ENCODE measurements at places on chromosomes 4 and X. TPM values are rescaled to one million over a fixed set of nuclear protein-coding genes. Genes with fewer than 3 reads are reported as not detected.

- DNase-seq = peak; percentile 56
Observed at GRCh38 chr4:134628066-134628465, 426.5 kb upstream of the PABPC4L start.

DNA sequence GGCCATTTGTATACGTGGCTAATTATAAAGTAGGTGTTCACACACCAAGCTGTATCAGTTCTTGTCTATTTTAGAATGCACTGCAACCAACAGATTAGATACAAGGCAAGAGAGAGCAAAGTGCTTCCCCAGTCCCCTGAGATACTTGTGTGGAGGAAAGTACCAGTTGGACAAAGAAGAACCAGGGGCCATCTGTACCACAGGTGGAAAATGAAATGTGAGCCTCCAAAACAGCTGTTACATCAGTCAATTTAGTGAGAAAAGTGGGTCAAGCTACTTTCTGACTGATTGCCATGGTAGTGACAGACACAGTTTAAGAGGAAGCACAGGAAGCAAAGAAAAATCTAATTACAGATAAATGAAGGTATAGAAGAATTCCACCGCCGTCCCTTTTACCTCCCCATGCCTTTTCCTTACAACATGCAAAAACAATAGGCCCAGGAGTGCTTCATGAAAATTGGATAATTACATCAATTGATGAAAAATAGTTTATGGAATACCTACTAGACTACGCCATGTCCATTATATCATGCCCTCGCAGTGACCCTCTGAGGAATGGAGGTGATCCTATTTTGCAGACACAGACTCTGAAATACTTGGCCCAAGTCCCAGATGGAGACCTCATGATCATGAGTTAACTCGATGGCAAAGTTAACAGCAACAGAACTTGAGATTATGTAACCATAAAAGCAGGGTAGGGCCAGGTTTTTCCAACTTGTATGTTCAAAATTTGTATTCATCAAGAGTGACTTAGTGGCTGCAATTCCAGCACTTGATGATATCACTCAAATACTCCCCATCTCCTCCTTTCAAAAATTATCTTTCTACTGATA lies 15.8 kb downstream of the SMPX start:
- no peak for DNase-seq

GRCh38 chrX:15594371-15594770 lies 6.4 kb downstream of the ACE2 start:
- no peak for DNase-seq

GRCh38 chr4:110878413-110878812 lies 255.5 kb upstream of the PITX2 start:
- no peak for DNase-seq

DNA sequence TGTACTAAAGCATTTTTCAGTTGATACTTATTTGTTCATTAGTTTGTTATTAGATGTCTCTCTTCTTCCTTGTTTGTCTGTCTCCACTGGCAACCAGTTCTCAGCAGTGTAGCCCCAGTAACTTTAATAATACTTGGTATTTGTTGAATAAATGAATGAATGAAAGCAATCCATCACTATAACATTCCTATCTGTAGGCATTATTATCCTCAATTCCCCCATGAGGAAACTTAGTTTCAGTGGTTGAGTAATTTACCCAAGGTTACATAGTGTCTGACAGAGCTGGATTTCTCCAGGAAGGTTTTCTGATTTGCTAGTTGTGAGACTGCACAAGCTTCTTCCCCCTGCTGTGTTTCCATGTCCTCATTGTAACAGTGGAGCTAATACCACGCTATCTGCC lies 27.8 kb upstream of the MAOB start:
- no peak for DNase-seq

- no peak for DNase-seq
Observed at GRCh38 chrX:39196192-39197102, 395.2 kb downstream of the MID1IP1 start.

GRCh38 chr4:75030649-75031235 lies 97.8 kb downstream of the PARM1 start:
- no peak for DNase-seq

DNA sequence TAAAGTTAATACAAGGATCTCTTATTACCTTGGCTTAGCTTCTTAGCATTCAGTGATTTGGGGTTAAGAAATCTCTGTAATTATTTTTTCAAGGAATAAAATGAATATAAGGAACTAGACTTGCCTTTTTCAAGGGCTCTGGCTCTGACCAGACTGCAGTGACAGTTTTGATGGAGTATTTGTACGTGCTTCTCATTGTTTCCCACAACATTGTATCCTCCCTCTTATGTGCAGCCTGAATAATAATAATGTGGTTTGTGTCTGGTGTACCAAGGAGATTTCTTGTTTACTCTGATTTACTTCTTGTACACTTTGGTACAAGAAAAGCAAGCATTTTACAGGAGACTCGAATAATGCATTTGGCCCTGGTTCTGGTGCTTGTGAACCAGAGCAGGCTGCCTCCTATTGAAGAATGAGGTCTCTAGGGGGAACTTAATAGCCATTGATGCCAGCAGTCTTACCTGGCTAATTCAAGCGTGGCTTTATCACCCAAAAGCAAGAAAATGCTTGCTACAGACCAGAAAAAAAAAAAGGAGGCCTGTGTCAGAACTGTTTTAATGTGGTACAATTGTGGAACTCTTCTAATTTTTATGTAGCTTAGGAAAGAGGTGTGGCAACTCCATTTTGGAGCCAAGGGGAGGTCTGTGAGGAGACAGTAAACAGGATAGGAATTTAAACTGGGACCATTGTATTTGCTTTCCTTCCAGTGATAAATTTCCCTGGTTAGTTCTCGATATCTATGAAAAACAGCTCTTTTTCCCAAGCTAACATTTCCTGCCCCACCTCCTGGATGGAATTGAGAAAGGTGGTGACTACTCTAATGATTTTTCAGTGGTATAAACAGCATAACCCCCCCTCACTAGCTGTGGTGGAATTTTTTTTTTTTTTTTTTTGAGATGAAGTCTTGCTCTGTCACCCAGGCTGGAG lies 5.6 kb downstream of the OTC start:
- DNase-seq = no peak

DNA sequence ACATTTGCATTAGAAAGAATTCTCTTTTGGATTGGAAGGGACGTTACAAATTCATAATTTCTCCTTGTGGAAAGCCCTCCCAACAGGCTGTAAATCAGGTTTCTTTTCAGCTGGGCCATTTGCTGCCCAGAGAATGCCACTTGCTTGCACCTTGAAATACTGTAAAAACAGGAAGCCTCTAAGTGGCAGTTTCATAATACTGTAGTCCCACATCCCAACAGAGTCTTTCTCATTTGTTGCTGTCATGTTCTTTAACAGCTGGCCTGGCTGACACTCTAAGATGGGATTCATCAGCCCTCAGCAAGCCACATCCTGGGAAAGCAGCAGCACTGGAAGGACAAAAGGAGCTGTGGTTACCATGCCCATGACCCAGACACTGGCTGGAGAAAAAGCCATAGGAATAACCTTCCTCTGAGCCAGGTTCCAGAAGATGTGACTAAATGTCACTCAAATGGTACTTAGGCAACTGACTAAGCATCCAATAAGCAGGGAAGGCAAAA lies 221.9 kb upstream of the MBNL3 start:
- DNase-seq = no peak

DNA sequence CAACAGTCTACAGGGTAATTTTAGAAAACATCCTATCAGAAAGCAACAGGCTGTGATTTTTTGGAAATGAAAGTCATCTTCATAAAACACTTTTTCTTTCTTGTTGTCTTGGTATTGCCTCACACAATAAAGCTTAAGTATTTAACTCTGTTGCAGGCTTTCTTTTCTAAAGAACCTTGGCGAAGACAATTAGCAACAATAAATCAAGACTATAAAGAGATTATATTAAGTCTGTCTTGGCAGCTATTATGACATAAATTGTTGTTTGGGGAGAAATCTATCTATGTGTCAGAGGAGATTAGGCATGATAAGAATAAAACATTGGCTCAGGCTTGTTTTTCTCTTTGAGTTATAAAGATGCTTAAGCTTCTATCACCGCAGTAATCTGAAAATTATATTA lies 1774.8 kb downstream of the ARAP2 start:
- no peak for DNase-seq

GRCh38 chrX:150200820-150201287 lies 162.3 kb upstream of the MAMLD1 start:
- DNase-seq = peak; percentile 39

- no peak for DNase-seq
Observed at GRCh38 chrX:150362599-150363481, at the start of gene MAMLD1. MAMLD1 (plus strand) TSS chrX:150363317; CDS start chrX:150445517, 82,200 bp downstream.

- DNase-seq = no peak
Observed at GRCh38 chr4:155582041-155582440, 84.6 kb upstream of the GUCY1A1 start.

DNA sequence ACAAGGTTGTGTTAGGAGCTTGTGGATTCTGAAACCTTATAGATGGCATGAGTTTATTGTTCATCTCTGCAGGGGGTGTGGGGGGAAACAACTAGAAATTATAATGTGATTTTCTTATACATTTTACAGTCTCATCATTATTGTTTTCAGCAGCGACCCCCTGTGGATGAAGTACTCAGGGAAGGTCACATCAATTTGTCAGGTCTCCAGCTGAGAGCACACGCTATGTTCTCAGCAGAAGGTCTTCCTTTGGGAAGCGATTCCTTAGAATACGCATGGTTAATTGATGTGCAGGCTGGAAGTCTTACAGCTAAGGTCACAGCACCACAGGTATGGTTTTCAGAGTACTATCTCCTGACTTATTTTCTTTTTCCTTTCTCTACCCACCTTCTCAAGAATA lies 72.2 kb downstream of the BLTP1 start:
- DNase-seq = no peak

- DNase-seq = no peak
Observed at GRCh38 chr4:22645481-22646182, 47.1 kb upstream of the GBA3 start.

DNA sequence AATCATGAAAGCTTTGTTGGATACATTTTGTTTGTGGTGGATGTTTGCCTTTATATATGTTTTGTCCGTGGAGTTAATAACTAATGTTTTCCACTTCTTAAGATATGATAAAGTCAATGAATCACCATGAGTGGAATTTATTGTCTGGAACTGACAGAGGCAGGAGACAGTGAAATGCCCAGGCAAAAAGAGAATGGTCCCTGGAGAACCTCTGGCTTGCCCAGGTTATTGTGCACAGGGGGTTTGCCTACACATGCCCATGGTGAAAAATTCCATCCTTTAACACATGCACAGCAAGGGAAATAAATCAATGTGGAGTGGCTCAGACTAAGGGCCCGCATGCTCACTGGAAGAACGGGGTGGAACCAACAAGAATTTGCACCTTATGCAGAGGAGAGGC lies 964.3 kb upstream of the GRIA3 start:
- DNase-seq = no peak

SAGE1 gene
- not detected for polyA plus RNA-seq

IQSEC2 gene
- polyA plus RNA-seq = 17.2 TPM

CFAP99 gene
- polyA plus RNA-seq = 0.80 TPM

GSX2 gene
- polyA plus RNA-seq = not detected

PDK3 gene
- 12.5 TPM for polyA plus RNA-seq

NLRP2B gene
- 0.12 TPM for polyA plus RNA-seq

SOD3 gene
- 7.7 TPM for polyA plus RNA-seq

All from left kidney (tissue), 8 donors.